Activated CD8-positive, alpha-beta T cell treated with anti-CD3 and anti-CD28 coated beads for 36 hours (primary cell): ENCODE measurements at places on chromosomes 5 and 9.

DNA sequence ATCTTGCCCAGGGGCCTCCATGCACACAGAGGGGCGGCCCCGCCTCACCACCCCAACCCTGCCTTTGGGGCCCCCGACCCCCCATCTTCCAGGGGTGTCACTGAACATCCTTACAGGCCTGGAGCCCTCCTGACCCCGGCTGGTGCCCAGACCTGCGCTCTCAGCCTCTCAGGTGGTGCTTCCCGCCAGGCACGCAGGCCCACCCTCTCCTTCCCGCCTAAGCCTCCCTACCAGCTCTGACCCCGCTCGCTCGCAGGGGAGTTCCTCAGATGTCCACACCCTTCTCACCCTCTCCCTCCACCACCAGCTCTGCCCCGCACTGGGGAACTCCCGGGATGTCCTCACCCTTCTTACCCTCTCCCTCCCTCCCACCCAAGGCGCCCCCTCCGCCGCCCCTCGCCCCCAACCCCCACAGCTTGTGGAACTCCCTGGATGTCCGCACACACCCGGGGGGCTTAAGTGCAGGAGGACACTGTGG is 12.3 kb upstream of the QRFP start:
- no peak for DNase-seq

GRCh38 chr9:110021891-110022290 is 186.1 kb downstream of the C9orf152 start:
- DNase-seq = no peak

DNA sequence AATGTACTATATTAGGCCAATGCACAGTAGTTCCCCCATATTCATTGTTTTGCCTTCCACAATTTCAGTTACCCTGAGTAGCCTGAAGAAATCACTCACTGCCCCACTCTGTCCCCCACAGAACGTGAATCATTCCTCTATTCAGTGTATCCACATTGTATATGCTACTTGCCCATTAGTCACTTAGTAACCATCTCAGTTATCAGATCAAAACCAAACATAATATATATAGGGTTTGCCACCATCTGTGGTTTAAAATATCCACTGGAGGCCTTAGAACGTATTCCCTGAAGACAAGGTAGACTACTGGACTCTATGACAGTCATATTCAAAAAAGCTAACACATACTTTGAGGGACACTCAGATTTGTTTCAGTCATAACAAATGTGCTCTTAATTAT is 465.7 kb upstream of the RGMB start:
- no peak for DNase-seq

- no peak for DNase-seq
These were observed 186.1 kb upstream of the PRLR start for GRCh38 chr5:35416217-35416988.

- DNase-seq = no peak
These were observed 597.1 kb upstream of the KLF4 start for GRCh38 chr9:108086624-108087023.
